CD4-positive, alpha-beta T cell treated with Interleukin-6 at 100 ng/mL for 8 hours (primary cell): ENCODE measurements at places on chromosomes 6 and 20.

GRCh38 chr6:22078802-22079545 lies 217.9 kb downstream of the PRL start:
- no peak for DNase-seq

DNA sequence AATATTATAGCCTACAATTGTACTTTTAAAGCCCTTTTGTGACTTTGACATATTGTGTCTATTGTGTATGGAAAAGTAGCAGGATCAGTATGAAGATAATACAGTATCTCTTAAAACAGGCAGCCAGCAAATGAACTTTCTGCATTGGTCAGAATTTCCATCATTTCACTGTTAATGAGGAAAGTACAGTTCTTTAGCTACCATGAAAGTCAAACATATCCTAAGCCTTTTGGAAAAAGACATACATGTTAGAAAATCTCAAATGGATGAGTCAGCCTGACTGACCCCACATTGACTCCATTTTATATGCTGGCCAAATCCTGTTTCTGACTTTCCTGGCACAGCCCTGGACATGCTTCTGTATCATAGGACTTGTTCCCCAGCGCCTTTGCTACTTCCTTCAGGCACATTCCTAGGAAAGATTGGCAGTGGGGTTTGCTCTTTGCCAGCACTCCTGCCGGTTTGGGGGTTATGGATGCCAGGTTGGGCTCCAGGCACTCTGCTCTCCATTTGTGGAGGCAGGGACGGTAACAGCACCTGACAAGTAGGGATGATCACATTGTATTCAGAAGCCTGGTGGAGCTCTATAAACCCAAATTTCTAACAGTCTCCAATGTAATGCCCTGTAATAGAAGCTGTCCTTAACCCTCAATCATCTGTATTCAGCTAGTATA lies 43.7 kb downstream of the TOP1 start:
- no peak for DNase-seq

DNA sequence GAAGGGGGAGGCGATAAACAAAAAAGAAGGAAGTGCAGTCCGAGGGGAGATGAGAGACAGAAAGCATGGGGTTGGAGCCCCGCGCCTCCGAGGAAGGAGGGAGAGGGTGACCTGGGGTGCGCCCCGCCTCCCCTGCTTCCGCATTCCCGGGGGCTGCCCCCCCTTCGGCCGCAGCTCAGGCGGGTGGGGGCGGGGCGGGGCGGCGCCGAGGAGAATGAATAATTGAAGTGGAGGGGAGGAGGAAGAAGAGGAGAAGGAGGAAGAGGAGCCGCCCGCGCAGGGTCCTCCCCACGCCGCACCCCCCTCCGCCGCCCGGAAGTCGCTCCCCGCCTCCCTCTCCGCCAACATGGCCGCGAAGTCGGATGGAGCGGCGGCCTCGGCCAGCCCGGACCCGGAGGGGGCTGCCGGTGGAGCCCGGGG lies at the start of gene XKR7:
Gene XKR7, plus strand, starts transcription at position 322 of the 420 bp plus-strand sequence. Its CDS starts 25 bp downstream, at position 347.
- no peak for DNase-seq

- DNase-seq, result peak; percentile 80
Measured at GRCh38 chr6:118725944-118726343, 74.6 kb upstream of the CEP85L start.

GRCh38 chr20:38307371-38308046 lies 3.6 kb downstream of the BPI start:
- DNase-seq, result no peak

DNA sequence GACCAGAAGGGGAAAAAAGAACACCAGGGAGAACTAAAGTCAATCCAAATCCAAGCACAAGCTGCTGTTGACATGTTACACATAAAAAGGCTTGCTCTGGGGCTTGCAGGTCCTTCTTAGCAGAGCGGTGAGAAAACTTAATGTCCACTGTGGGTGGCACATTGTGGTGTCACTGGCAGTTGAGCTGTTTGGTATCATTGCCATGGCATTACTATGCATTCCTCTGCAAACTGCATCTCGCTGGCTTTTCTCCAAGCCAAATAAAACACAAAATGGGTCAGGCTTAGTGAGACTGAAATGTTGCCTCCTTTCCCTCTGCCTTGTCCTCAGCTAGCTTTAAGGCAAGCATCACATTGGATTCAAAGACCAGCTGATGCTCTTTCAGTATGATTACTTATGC lies 40.9 kb downstream of the LY86 start:
- DNase-seq, result no peak

DNA sequence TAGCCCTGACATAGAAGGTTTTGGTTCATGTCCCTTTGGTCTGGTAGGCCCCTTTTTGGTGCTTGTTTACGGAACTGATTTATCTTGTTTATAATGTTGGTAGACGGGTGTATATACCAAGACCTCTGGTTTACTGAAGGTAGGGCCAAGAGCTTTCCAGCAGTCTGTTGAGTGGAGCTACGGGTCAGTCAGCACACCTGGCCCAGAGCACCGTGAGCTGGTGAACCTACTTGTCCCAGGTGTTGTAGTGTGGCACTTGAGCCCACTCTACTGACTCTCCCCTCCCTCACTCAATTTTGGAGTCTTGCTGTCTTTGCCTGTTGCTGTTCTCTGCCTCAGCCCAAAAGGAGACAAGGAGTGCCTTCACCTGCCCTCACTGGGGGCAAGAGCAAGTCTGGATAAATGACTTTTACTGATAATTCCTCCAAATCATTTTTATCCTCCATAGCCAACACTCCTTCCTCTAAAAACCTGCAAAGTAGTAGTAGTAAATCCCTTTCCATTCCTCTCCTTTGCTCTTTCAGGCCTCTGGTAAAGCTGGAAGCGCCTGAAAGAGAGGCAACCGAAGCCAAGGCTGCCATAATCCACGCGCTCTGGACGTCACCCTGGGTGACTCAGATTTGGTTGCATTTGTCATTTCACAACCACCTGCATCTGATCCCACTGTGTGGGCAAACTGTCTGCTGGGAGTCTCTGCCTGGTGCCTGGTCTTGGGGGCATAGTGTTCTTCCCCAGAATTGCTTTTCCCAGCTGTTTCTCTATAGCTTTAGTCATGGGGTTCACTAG lies 22.2 kb downstream of the RREB1 start:
- no peak for DNase-seq

DNA sequence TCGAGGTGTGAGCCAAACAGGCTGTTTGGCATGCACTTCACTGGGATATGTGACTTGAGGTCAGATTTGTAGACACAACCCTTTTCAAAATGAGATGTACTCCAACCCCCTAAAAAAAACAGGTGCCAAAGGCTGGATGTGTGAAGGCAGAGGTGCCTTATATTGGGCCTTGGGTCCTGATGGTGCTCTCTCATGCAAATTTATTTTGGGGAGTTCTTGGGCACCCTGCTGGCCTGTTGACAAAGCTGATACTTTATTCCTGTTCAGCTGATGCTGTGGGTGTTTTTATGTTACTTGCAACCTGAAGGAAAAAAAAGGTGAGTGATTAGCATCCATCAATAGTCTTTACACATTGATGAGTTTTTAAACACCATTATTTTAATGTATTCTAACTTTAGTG lies 121.5 kb downstream of the DNAH8 start:
- DNase-seq, result no peak

GRCh38 chr20:47725248-47725973 lies 59.9 kb downstream of the SULF2 start:
- DNase-seq, result peak; percentile 85

- no peak for DNase-seq
Measured at GRCh38 chr6:11460837-11461661, 76.5 kb upstream of the TMEM170B start.

DNA sequence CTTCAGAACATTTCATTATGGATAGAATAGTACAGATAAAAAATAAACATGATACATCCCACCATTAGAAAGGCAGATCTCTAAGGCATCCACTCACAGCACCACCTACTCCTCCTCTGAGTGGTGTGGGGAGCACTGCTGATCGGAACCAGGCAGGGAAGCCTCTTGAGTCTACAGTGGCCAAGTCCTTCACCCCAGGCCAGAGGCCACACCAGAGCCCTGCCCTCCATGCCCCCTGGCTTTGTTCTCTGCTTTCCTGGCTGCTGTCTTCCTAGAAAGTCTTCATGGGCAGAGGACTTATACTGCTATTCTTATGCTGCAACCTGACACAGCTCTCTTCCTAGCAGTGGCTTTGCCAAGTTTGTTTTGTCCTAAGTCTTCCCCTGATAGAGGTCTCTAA lies 201.8 kb upstream of the THBS2 start:
- DNase-seq, result no peak

DNA sequence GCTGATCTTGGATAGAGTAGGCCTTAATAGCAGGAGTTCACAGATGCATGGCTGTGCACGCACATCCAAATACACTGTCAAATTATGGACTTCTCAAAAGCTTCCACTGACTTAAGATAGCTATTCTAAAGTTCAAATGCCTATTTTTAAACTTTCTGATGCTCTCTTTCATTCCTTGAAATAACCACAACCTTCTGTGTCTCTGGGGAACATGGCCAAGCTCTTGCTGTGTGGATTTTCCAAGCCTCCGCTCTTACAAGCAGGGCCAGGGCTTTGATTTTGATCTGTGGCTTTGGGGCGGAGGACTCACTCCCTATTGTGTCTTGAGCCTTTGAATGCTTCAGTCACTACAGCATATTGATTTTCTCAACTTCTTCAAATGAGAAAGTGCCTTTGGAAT lies 35.7 kb upstream of the SNRPB2 start:
- DNase-seq, result no peak

DNA sequence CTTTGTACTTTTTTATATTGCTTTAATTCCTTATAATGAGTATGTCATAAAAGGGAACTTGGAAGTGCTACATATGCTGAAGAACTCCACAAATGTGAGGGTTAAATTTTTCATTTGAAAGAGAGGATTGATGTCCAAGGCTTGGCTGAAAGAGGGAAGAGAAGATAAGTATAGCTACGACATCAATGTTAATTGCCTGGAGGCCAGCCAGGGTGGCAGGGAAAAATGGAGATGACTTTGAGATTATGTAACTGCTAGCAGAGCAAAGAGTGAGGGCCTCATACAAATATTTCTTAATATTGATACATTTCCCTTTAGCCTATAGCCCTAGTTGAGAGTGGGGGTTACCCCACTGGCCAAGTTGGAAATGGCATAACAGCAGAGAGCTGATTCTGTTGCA lies 24.8 kb upstream of the RIMS4 start:
- no peak for DNase-seq

DNA sequence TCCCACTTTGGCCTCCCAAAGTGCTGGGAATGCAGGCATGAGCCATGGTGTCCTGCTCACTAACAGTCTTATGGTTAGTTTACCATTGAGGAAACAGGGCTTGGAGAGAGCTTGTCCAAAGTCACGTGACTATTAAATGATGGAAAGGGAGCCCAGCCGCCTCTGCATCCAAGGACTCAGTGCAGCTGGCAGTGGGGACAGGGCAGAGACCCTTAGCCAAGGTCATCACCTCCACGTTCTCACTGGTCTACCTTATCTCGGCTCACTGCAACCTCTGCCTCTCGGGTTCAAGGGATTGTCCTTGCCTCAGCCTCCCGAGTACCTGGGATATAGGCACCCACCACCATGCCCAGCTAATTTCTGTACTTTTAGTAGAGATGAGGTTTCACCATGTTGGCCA lies 109.3 kb downstream of the SLC23A2 start:
- no peak for DNase-seq

DNA sequence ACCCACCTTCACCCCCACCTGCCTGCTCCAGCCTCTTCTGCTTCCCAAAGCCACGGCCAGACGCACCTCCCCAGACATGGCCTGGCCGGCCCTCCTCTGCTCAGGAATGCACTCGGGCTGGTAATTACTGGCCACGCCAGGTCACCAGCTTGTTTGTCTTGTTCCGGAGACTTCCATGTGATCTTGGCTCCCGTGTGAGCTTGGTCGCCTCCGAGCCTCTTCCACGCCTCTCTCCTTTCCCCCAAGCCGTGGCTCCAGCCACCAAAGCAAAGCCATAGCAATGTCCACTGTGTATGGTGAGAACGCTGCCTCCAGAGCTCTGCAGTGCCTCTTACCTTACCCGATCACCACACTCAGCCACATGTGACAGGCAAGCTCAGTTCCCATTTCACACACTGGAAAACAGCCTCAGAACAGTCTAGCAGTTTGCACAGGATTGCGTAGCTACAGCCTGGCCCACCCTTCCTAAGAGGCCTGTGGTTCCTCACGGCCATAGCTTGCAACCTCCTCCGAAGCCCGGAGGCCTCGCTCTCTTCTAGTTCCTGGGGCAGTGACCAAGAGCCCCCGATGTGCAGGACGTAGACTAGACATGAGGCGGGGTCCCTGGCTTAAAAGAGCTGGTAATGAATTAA lies 48.1 kb upstream of the AFDN start:
- DNase-seq, result no peak

GRCh38 chr6:41657131-41658094 lies 19.1 kb downstream of the MDFI start:
- no peak for DNase-seq

GRCh38 chr6:138943089-138943625 lies 44.9 kb downstream of the REPS1 start:
- no peak for DNase-seq

DNA sequence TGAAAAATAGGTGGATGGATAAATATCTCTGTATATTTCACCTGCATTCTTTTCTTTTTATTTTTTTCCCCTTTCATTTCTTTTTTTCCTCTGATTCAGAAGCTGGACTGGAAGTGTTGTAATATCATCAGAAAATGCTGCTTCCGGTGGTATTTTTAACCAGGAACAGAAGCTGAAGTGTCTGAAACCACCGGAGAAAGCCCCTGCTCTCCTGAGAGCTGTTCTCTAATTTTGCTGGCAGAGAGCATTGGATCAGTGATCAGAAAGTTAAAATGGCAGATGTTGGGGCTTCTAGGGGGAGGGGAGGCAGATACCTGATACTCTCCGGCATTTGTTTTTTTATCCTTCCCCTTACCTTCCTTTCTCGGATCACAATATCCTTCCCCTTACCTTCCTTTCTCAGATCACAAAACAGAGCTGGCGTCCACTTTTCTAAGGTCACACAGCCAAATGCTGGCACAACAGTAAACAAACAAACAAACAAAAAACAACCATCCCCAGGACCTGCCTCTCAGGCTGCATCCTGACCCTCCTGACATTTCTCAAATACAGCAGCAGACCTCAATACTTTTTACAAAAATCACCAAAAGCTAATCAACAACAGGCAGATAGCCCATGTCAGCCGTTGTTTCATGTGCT lies 143.2 kb upstream of the ZNF217 start:
- no peak for DNase-seq

GRCh38 chr20:63563225-63563935 lies 9.4 kb downstream of the FNDC11 start:
- no peak for DNase-seq

DNA sequence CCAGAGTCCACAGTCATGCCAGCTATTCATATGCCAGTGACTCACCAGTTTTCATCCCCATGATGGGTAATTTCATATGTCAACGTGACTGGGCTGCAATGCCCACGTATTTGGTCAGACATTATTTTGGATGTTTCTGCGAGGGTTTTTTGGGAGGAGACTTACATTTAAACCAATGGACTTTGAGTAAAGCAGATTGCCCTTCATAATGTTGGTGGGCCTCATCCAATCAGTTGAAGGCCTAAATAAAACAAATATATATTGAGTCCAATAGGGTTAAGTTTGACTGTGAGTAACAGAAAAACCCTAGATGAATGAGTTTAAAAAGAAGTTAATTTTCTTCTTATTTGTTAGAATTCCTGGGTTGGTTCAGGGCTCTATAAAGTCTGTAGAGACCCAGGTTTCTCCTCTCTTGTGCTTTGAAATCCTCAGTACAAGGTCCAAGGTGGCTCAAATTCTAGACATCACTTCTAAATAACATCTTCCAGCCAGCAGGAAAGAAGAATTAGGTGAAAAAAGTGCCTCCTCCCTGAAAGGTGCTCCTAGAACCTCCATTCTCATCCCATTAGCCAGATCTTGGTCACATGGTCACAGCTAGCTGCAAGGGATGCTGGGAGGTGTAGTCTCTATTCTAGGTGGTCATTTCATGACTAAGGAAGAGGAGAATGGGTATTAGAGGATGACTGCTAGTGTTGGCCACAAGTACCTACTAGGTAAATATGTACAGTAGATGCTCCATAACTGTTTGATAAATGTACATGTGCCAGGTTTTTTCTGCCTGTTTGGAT lies 16.7 kb upstream of the NEDD9 start:
- DNase-seq, result no peak
